Sciatic nerve (tissue), 2 donors: ENCODE measurements at places on chromosomes 11 and 22. TPM values are rescaled to one million over a fixed set of nuclear protein-coding genes. Genes with fewer than 3 reads are reported as not detected.

Gene RGL4
- total RNA-seq, result 1.2 TPM

Gene KRTAP5-8
- 0.49 TPM for total RNA-seq

Gene ZP1
- total RNA-seq, result 0.85 TPM

Gene APOL5
- total RNA-seq, result not detected

Gene CTSW
- total RNA-seq, result 2.5 TPM

Gene MMP27
- not detected for total RNA-seq

Gene PHF21B
- 1.6 TPM for total RNA-seq

Gene RAB39A
- 2.3 TPM for total RNA-seq

Gene CD248
- total RNA-seq, result 35.1 TPM

Gene RRP8
- total RNA-seq, result 20.9 TPM

Gene CRYBA4
- not detected for total RNA-seq

GRCh38 chr11:115132436-115133228, 371.6 kb downstream of the CADM1 start:
- no peak for DNase-seq

- DNase-seq, result no peak
These were observed 4.8 kb downstream of the PMM1 start for GRCh38 chr22:41584881-41585280.

DNA sequence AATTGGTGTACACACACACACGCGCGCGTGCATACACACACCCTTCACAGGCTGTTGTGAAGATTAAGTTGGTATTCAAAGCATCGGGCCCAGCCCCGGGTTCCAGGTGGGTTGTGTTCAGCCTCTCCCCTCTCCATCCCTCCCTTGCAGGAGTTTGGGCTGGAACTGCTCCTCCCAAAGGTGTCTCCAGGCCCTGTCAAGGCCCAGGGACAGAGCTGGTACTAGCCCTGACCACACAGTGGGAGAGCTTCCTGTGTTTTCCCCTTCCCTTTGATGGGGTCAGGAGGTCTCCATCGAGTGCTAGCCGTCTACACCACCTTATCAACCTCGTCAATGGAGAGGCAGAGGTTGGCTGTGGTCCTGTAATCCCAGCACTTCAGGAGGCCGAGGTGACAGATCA, 36.5 kb upstream of the CSNK1E start:
- peak; percentile 51 for DNase-seq

DNA sequence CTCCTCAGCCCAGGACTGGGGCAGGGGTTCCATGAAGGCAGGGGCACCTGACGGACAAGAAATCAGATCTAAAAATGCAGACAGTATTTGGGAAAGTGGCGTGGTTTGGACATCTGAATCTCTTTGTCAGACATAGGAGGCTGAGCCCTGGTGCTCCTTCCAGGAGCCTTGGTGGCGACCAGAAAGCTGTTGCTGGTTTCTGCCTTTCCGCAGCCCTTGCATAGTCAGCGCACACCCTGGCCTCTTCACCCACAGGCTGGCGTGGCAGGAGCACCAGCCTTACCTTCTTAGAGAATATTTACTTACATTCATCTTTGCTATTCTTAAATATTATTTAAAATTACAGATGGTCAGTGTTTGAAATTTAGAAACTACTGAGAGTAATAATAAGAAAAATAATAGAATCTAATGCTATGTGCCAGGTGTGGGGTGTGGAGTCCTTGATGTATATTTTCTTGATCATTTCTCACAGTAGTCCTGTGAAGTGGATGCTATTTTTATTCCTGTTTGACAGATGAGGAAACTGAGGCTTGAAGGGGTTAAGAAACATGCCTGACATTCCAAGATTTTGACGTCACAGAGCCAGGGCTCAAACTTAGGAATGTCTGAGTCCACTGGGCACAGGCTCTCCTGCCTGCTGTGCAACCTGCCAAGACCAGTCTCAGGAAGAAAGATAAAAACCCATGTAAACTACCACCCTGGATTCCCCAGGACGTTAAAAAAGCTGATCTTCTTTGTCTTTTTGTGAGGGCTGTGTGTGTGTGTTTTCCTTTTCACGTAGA, 51.6 kb downstream of the TBC1D22A start:
- DNase-seq, result no peak

GRCh38 chr22:26429458-26430286, 612 bp downstream of the ASPHD2 start:
- DNase-seq, result no peak

DNA sequence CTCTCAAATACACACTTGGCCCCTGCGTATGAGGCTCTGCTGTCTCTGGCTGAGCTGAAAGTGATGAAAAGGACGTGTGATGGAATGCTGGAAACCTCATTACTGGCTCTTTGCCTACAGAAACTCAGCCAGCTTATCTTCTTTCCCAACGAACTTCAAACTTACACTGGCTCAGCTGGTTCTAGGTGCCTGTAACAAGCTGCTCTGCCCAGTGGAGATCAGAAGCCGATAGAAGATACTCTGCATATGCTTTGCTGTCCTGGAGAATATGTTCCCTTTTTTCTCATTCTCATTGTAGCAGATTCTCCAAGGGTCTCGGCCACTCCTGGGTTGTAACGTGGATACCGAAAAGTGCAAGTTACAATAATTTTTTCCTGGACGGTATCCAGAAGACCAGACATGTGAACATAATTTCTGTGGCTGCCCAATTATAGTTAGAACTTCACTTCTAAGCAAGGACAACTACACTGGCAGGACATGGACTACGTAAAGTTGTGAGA, 405.3 kb upstream of the CCDC90B start:
- no peak for DNase-seq

- DNase-seq, result no peak
These were observed 39.9 kb upstream of the MYO18B start for GRCh38 chr22:25702040-25702439.

DNA sequence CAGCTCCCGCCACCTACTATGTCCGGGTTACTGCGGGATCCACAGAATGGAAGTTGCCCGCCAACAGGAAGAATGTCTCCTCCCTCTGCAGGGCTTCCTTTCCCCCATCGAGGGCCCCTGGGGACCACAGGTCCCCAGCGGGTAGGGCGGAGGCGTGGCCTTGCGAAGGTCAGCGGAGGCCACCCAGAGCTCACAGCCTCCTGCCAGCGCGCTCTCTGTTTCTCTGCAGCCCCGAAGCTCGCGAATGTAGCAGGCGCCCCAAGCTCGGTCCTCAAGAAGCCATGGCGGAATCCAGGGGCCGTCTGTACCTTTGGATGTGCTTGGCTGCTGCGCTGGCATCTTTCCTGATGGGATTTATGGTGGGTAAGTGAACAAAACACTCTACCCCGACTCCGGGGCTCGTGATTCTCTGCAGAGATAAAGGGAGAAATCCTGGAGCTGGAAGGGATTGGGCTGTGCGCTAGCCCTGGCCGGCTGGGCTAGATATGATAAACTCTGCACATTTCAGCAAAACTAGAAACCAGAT, at the start of gene NAALAD2:
Gene NAALAD2 (plus strand): TSS at position 186 of the 526 bp plus-strand sequence. CDS start 96 bp downstream, at position 282.
- DNase-seq, result peak; percentile 72

DNA sequence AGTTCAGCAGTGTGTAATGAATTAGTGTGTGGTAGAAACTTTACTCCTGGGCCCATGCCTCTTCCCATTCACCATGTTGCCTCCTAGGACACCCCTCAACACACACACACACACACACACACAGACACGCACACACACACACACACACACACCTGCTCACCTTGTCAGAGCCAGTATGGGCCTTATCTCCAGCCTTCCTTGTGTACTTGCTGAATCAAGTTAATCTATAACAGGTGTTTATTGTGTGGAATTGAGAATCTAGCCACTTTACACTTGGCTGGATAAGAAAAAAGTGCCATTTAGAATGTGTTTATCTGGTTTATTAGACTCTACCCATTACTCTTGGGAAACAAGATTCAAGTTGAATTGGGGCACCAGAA, 14.5 kb upstream of the ZDHHC13 start:
- no peak for DNase-seq

DNA sequence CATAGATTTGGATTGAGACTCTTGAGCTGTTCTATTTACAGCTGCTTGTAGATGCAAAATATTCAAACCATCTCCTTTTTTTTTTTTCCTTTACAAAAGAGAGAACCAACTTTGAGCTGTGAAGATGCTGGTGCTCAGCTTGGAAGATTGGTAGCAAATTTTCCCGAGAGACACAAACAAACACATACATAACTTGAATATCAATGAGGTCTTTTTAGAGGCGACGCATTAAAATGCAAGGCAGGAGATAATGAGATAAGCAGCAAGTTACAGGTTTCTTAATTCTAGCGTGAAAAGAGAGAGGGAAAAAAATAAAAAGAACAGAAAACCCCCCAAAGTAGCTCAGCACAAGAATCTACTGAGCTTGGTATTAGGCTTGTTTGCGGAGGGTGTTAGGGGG, 247.0 kb upstream of the SORL1-AS1 start:
- DNase-seq, result no peak

DNA sequence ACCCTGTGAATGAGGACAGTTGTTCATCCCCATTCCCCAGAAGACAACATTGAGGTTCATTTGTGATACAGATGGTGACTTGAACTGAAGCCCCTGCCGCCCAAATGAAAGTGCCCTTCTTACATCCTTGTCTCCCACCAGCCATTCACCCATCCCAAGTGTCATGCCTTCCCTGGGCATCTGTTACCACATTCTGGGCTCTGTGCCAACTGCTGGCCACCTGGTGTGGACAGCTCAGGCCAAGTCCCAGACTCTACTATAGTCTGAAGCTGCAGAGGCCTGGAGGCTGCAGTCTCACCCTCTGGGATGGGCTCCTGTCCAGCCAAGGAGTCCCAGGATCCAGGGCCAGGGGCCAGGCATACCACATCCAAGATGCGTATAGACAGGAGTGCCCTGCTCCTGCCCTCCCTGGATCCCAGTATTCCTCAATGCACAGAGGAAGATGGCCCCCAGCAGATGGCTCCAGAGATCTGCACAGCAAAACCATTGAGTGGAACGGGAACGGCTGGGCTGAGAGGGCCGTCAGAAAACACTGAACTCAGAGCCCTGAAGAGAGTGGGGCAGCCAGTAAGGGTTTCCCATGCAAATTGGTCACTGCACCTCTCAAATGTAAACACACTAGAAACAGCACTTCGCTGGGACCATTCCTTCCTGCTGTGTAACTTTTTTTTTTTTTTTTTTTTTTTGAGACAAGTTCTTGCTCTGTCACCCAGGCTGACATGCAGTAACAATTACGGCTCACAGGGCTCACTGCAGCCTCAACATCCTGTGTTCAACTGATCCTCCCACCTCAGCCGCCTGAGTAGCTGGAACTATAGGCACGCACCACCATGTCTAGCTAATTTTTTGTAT, 22.8 kb downstream of the ARRB1 start:
- peak; percentile 83 for DNase-seq

GRCh38 chr11:125892071-125892470, 4.6 kb downstream of the HYLS1 start:
- DNase-seq, result no peak

- DNase-seq, result no peak
These were observed 385.3 kb downstream of the DYNC2H1 start for GRCh38 chr11:103494491-103494890.

DNA sequence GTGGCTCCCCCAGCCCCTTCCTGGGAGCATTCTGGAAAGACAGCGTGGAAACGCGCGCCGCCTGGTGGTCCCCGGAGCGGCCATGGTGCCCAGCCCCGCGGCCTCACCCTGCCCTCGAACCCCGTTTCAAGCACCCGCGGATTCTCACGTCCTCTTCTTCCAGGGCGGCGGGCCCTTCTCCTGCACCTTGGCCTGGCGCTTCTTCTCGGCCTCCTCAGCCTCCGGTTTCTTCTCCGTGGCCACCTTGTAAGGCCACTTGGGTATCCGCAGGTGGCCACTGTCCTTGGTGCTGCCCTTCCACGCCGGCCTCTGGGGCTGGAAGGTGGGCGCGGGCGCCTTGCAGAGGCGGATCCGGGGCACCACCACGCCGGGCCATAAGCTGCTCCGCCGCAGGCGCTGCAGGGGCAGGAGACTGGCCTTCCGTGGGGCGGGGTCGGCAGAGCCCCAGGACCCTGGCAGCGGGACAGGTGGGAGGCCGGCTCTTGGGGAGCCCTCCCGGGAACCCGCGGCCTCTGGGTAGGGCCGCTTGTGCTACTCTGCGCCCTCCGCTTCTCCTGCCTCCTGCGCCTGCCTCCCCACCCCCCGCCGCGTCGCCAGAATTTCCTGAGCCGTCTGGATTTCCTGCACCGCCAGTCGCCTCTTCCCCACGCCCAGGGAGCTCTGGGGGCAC, 83.4 kb downstream of the TRIM51G start:
- DNase-seq, result no peak

- no peak for DNase-seq
These were observed 631 bp upstream of the SNX19 start for GRCh38 chr11:130916910-130917309.

- DNase-seq, result no peak
These were observed 25.3 kb downstream of the DUSP8 start for GRCh38 chr11:1546536-1547466.

GRCh38 chr11:36118084-36118483, 171.1 kb downstream of the COMMD9 start:
- DNase-seq, result no peak

DNA sequence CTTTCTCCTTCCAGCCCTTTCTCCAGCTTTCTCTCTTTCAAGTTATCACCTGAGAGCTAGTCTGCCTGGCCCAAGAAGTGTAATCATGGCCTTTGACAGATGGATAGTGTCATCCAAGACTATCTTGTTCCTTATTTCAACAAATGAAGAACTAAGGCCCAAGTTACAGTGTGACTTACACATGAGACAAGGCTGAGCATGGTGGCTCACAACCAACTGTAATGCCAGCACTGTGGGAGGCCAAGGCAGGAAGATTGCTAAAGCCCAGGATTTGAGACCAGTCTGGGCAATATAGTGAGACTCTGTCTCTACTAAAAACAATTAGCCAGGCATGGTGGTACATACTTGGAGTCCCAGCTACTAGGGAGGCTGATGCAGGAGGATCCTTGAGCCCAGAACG, 3.7 kb upstream of the RANGAP1 start:
- no peak for DNase-seq

- no peak for DNase-seq
These were observed 95.9 kb downstream of the TIMP3 start for GRCh38 chr22:32897400-32897799.

GRCh38 chr22:18005201-18005926, 19.0 kb downstream of the MICAL3 start:
- peak; percentile 19 for DNase-seq

DNA sequence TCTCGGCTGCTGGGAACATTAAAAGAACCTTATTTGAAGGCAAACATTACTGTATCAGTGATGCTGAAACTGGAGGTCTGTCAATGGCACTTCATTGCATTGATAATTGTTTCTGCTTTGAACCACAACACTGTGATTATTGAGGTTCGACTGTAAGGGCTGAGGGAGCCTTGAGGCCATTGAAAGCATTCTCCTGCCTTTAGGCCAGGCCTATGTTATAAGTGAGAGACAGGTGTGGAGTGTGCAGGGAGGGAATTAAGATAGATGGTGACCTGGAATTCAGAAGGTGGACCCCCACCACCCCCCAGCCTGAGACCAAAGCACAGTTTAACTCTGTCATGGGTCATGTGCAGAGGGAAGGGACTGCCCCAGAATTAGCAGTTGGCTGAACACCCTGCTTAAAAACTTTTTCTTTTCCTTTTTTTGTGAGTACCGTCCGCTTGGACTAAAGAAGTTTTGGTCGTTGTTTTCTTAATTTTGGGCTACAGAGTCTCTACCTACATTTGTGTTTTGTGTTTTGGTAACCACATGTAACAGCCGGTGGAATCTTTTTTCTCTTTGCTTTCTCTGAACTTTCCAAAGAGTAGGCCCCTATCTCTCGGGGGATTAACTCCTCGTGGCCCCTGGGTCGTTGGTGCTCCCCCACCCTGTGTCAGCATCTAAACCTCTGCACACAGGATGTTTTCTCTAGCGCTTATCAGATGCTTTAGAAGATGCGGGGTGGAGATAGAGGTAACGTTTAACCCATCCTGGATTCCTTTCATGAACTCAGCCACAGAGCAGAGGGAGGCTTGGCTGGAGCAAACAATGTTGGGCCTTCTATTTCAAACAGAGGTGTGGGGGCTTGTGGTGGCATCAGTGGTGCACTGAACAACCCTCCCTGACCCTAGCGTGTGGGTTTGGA, 43.7 kb downstream of the ZBTB16 start:
- no peak for DNase-seq

GRCh38 chr11:1573077-1573902, 1.2 kb upstream of the DUSP8 start:
- DNase-seq, result peak; percentile 64
